B cell (primary cell): ENCODE measurements at places on chromosomes 2 and 18.

DNA sequence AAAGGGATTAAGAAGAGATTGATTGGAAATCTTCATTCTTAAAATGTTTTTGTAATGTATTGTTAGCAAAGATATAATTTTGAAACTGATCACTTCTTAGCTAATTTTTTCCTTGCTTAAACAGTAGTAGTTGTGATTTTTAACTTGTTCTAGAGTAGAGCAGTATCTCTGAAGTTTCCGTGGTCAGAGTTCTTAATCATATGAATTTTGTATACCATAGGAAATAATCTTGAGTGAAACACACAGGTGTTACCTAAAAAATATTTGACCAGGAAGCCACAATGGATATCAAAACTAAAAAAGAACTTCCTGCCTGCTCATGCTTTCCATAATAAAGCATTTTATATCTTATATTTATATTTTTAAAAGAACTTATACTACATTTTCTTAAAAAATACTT is 907.1 kb downstream of the ERBB4 start:
- DNase-seq, result no peak

- DNase-seq, result peak; percentile 78
Observed at GRCh38 chr2:85326406-85327159, 1.2 kb downstream of the TGOLN2 start.

DNA sequence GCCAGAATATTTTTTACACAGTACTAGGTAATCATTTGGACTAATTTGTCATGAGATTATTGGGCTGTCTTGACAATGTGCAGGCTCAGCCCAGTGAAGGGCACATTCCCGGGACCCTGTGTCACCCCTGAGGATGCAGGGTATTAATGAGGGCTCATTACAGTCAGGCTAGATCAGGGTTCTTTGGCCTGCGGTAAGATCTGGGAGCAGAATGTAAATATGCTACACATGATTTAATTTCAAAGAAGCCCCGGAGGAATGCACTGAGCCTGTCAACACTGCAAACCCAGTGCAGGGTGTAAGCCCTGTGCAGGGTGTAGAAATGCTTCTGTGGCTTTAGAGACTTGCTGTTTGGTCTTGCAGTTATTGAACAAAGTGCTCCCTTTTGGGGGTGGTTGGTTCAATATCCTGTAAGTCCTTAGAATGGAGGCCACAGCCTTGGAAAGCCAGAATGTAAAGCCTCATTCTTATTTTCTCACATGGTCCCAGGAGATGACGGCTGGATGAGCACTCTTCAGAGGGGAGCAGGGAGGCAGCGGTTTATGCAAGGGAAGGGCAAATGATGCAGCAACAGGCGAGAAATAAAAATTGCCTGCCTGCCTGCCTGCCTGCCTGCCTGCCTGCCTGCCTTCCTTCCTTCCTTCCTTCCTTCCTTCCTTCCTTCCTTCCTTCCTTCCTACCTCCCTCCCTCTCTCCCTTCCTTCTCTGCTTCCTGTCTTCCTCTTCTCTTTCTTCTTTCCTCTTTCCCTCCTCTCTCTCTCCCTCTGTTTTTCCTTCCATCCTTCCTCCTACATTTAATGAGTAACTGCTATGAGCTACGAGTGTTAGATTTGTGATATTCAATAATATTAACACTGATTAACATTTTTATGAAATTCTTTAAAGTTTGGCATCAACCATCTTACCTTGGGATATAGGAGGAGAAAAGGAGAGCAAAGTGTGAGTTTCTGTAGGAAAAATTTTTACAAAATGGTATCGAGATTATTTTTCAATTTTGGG is 148.8 kb downstream of the VAPA start:
- no peak for DNase-seq

DNA sequence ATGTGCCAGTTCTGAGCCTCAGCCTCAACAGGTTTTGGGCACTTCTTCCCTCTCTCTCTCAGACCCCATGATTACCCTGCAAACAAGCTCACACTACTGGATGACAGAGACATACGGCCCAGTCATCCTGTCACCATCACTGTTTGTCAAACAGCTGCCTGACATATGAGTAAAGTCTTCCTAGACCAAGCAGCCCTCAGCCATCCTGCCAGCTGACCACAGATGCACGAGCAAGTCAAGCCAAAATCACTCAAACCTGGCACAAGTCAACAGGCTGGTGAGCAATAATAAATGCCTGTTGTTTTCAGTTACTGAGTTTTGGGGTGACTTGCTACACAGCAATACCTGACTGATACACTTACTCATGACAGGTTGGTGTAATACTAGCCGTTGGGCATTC is 75.5 kb upstream of the KLF7 start:
- DNase-seq, result no peak

DNA sequence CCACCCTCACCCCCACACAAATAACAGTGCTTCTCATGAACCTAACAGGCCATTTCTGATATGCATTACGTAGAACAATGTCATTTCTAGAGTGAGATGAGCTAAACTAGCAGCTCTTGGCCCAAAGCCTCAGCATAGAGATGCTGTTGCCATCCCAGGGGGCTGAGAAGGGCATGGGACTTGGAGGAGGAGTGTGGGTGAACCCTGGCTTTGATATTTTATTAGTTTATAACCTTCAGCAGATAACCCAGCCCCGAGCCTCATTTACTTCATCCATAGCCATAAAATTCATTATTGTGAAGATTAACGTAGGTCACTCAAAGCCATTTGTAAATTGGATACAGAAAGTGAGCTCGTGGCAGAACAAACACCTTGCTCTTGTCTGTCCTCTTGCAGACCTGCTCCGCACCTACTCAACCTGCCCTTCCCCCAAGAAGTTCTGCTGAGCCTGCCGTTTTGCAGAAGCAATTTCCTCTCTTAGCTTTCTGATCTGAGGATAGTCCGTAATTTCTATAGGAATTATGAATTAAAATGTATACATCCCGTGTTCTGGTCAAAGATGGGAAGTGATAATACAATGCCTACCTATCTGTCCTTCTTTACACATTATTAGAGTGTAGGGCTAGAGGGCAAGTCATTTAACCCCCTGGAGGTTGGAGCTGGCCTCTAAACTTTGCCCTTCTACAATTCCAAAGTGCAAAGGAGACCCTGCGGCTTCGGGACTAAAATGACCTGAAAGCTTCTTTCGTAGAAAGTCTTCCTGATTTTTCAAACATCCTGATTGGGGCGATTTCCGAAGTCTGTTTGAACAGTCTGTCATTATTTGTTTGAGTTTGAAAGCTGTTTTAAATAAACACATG is 187.4 kb downstream of the BCL2 start:
- DNase-seq, result no peak
